ENCODE measurements at places on chromosomes 11 and 22. TPM values are rescaled to one million over a fixed set of nuclear protein-coding genes. Genes with fewer than 3 reads are reported as not detected.

Gene P2RY2
- 0.16 TPM for total RNA-seq

Gene MPZL3
- 0.97 TPM for total RNA-seq

Gene SCN2B
- total RNA-seq, result under 0.01 TPM

Gene KDM4D
- 0.49 TPM for total RNA-seq

Gene PATE2
- not detected for total RNA-seq

Gene P4HA3
- total RNA-seq, result 3.5 TPM

Gene PNPLA5
- total RNA-seq, result not detected

Gene RTN4R
- 0.16 TPM for total RNA-seq
